Heart right ventricle (tissue), 16 donors: ENCODE measurements at places on chromosomes 3 and 15. TPM values are rescaled to one million over a fixed set of nuclear protein-coding genes. Genes with fewer than 3 reads are reported as not detected.

- DNase-seq: no peak
These were observed 218.8 kb upstream of the STRIT1 start for GRCh38 chr3:155512175-155512866.

GRCh38 chr3:64019271-64019670 is 4.0 kb downstream of the PSMD6 start:
- no peak for DNase-seq

DNA sequence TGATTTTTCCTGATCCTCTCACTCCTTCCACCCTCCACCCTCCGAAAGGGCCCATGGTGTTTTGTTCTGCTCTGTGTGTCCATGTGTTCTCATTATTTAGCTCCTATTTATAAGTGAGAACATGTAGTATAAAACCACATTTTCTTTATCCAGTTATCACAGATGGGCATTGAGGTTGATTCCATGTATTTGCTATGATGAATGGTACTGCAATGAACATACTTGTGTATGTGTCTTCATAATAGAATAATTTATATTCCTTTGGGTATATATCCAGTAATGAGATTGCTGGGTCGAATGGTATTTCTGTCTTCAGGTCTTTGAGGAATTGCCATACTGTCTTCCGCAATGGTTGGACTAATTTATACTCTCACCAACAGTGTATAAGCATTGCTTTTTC is 126.0 kb downstream of the IMPG2 start:
- DNase-seq: no peak

DNA sequence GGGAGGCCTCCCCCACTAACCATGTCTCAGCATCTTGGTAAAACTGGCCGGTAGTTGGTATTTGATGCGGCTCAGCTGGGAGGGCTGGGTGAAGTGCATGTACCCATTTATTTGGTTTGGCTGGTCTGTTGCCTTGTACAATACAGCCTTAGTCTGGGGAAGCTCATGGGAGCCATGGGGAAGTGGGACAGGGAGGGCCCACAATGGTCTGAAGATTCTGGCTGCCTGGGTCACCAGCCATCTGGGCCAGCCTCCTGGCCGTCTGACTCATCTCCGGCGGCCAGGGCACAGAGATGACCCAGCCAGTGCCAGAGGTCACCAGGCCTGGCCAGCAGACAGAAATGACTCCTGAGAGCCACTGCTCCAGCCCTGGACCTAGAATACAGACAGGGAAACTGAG is 51.6 kb upstream of the SMAD6 start:
- DNase-seq: no peak

DNA sequence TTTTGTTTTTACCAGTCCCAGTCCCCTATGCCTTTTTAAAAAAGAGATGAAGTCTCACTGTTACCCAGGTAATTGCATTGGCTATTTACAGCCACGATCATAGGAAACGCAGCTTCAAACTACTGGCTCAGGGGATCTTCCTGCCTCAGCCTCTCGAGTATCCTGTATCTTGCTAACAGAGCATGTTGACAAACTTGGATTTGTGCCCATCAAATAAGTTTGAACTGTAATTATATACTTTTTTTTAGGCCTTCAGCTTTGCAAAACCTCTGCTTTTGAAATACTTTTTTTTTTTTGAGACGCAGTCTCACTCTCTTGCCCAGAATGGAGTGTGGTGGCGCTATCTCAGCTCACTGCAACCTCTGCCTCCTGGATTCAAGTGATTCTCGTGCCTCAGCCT is 3.0 kb upstream of the EDEM1 start:
- no peak for DNase-seq

DNA sequence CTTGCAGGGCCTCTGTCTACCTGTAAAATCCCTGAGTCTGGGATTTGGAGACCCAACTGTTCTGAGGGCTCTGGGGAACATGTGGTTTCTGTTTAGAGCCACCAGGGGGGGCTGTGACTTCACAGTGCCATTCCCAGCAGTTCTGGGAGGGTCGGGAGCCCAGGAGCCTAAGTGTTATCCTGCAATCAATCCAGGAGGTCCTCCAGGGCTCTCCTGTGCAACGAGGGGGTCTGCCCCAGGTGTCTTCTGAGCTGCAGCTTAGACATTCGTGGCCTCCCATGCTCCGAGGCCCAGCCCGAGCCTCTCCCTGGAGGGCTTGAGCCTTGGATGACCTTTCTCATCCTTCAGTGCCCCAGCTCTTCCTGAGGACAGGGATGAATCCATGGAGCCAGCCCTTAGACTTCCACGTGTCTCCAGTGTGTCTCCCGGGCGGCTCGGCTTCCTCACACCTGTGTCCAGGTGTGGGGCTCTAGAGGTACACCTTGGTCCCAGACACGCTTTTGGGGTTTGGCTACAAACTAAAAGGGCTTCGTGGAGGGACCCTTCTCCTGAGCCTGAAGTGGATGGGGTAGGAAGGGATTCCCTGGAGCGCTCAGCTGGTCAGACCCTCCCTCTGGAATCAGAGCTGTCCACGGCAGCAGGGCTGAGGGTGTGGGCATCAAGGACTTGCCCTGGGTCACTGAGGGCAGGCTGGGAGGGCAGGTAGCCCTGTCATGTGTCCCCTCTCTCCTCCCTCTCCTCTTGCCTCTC is 20.3 kb upstream of the ABTB1 start:
- DNase-seq: no peak

Gene GPR62
- 0.15 TPM for total RNA-seq

- no peak for DNase-seq
These were observed 55.1 kb downstream of the PDE8A start for GRCh38 chr15:85036716-85037115.
